ENCODE measurements at places on chromosomes 13 and 19. TPM values are rescaled to one million over a fixed set of nuclear protein-coding genes. Genes with fewer than 3 reads are reported as not detected.

PET100 gene
- total RNA-seq = 17.4 TPM

XAB2 gene
- total RNA-seq = 56.4 TPM

MBD3L3 gene
- total RNA-seq = not detected

TRPM4 gene
- total RNA-seq = 45.2 TPM

GRCh38 chr19:17655751-17656472, 32.2 kb downstream of the UNC13A start:
- H3K36me3 ChIP-seq = no peaks in the 10 kb centered on the region
- peaks cover 9% of the 10 kb centered on the region for H3K4me1 ChIP-seq
- no peaks in the 10 kb centered on the region for H3K27me3 ChIP-seq
- H3K27ac ChIP-seq = no peak overlapping the region
- no peak overlapping the region for H3K4me3 ChIP-seq
- no peak for DNase-seq

DNA sequence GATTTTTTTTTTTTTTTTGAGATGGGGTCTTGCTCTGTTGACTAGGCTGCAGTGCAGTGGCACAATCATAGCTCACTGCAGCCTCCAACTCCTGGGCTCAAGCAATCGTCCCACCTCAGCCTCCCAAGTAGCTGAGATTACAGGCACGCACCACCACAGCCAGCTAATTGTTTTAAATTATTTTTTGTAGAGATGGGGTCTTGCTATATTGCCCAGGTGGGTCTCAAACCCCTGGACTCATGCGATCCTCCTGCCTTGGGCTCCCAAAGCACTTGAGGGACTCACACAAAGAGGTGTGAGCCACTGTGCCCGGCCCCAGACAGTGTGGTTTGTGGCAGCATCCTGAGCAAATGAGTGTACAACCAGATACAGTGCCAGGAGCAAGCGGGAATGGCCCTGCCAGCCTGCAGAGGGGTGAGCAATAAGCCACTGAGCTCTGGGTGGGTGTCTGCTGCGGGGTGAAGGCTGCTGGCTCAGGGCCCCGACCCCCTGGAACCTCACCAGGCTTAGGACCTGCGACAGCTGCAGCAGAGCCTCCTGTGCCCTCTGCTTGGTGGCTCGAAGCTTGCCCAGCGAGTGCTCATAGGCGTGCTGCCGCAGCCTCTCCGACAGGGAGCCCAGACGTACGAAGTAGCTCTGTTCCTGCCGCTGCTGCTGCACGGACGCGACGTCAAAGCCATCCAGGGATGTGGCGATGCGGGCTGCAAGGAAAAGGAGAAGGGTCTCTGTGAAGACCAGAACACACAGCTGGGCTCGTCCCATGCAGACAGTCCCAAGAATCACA, 15.9 kb upstream of the TICAM1 start:
- H3K36me3 ChIP-seq = peaks cover 84% of the 10 kb centered on the region
- no peak overlapping the region for H3K27ac ChIP-seq
- H3K4me1 ChIP-seq = no peaks in the 10 kb centered on the region
- no peaks in the 10 kb centered on the region for H3K27me3 ChIP-seq

DNA sequence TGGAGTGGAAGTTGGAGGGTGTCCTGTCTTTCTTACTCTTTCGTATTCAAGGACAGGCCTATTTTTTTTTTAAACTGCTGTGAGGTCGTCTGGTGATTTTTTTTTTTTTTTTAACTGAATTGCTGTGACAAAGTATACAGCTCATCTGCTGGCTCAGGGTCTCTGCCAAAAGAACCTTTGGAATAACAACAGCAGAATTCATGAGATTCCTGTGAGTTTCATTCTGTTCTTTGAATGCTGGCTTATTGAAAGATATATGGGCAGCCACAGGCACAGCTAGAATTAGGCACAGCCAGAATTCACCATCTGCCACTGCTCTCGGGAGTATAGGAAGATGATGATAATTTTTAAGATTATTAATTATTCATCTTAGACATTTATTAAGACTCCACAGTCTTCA, 21.4 kb upstream of the FRY start:
- no peaks in the 10 kb centered on the region for H3K27me3 ChIP-seq
- no peak overlapping the region for H3K27ac ChIP-seq
- H3K4me3 ChIP-seq = no peak overlapping the region
- no peaks in the 10 kb centered on the region for H3K36me3 ChIP-seq

DNA sequence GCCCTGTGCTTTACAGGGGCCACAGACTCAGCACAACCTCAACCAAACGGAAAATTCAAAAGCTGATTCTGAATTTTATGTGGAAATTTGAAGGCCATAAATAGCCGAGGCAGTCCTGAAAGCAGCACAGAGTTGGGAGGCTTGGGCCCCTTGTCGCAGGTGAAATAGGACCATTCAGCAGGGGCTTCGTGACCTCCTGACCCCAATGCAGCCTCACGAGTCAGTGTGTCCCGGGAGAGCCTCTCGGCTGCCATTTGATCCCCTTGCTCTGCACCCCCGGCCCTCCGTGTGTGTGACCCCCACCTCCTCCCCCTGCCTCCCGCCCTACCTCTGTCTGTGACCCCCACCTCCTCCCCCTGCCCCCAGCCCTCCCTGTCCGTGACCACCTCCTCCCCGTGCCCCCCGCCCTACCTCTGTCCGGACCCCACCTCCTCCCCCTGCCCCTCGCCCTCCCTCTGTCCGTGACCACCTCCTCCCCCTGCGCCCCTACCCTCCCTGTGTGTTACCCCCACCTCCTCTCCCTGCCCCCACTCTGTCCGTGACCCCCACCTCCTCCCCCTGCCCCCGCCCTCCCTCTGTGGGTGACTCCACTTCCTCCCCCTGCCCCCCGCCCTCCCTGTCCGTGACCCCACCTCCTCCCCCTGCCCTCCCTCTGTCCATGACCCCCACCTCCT, 41.7 kb upstream of the TFDP1 start:
- H3K27me3 ChIP-seq = no peaks in the 10 kb centered on the region
- H3K4me1 ChIP-seq = peaks cover 15% of the 10 kb centered on the region
- no peak overlapping the region for H3K4me3 ChIP-seq

DNA sequence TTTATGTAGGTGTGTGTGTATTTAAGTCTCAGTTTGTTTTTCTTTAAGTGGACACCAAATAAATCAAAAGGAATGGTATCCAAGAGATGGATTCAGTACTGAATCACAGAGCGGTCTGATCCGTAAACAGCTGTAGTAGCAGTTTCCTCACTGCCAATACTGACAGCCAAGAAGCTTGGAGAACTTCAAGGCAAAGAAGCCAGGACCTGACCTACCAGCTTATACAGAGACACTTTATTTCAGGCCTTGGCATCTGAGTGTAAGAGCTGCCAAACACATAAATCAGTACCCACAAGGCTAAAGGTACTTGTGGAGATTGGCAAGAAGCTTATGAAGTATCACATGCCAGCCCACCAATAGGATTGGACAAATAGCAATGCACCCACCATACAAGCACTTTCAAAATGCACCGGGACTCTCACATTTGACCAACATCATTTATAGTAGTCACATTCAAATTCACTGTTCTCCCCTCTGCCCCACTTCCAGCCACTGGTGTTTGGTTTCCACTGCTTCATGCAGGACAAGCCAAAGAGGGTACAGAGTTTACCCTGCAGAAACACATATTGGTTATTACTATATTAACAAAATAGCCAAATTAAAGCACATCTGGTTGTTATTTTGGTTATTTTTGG, 357.9 kb downstream of the KLF12 start:
- no peaks in the 10 kb centered on the region for H3K4me1 ChIP-seq
- no peaks in the 10 kb centered on the region for H3K36me3 ChIP-seq
- no peaks in the 10 kb centered on the region for H3K27me3 ChIP-seq
- no peak overlapping the region for H3K27ac ChIP-seq
- no peak overlapping the region for H3K4me3 ChIP-seq

GRCh38 chr19:33040994-33041827, 23.5 kb downstream of the RHPN2 start:
- H3K4me1 ChIP-seq = no peaks in the 10 kb centered on the region
- H3K27ac ChIP-seq = no peak overlapping the region
- DNase-seq = no peak
- no peaks in the 10 kb centered on the region for H3K27me3 ChIP-seq
- H3K4me3 ChIP-seq = no peak overlapping the region

GRCh38 chr13:26752671-26753070, 7.9 kb downstream of the GPR12 start:
- H3K27me3 ChIP-seq = peaks cover 16% of the 10 kb centered on the region
- H3K4me3 ChIP-seq = no peak overlapping the region
- H3K4me1 ChIP-seq = no peaks in the 10 kb centered on the region
- no peaks in the 10 kb centered on the region for H3K36me3 ChIP-seq

Measured in suprapubic skin (tissue), 4 donors.